ENCODE measurements at places on chromosomes 2 and 18.

- no peak for DNase-seq
These were observed 147.6 kb upstream of the HDAC4 start for GRCh38 chr2:239548451-239548871.

DNA sequence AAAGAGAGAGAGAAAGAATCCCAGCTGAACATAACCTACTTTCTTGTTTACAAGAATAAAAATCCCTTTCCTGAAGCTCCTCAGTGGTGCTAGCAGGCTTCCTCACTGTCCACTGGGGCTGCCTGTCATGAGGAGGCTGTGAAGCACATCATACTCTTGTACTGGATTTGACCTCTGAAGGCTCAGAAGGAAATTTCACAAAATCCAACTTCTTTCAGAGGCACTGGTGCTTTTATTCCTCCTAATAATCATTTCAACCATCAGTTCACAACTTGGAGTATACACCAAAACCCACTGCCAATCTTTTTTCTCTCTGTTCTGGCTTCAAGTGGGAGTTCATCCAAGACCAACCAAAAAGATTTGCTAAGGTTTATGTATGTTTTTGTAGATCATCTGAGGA, 48.5 kb downstream of the TMX3 start:
- DNase-seq: no peak

DNA sequence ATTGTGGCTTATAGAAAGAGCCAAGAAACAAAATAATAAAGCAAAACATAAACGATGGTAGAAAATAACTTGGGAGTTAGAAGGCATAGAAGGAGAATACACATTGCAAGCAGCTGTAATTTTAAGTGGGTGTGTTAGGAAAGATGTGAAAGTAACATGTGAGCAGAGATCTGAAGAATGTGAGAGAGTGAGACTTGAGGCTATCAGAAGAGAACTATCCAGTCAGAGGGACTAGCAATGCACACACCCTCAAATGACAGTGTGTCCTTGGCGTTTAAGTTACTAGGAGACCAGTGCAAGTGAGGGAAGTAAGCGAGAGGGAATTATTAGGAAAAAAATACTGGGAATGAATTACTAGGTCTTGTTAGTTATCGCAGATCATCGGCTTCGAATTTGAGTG, 304.9 kb downstream of the DSEL start:
- DNase-seq: no peak

DNA sequence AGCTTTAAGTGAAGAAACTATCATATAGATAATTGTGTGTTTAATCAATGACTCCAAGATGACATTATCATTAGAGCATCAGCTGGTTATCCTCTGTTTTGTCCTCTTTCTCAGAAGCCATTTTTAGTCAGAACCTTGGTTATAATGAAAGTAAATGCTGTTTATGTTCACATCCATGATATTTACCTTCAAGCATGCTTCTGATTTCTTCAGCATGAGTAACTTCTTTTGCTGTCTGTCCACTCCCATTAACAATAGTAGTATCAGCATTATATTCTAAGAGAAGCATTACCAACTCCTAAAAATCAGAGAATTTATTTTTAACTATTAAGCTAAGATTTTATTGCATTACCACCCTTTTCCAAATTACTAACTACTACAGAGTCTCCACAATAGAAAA, 56.3 kb downstream of the OSBPL1A start:
- DNase-seq: no peak

GRCh38 chr2:62412347-62412742, 93.7 kb downstream of the TMEM17 start:
- DNase-seq: no peak

DNA sequence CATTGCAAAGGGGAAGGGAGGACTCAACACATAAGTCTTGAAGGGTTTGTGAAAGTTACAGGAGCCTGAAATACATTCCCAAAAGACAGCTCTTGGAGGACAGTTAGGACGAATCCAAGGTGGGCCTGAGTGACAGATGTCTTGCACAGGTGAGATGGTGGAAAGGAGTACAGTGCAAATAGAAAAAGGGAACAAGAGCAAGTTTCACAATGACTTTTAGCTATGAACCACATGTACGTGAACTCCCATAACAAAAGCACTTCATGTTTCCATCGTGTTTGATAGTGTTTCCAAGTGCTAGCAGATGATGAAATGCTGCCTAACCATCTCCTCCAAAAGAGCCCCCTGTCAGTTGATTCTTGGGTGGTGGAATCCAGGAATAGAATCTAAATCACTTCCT, 1.8 kb downstream of the IL18RAP start:
- no peak for DNase-seq

- DNase-seq: no peak
These were observed 406.0 kb upstream of the POU3F3 start for GRCh38 chr2:104447831-104448434.

GRCh38 chr18:677951-678381, 20.5 kb downstream of the TYMS start:
- DNase-seq: no peak

All from SHP77 (cell line).